ENCODE measurements at places on chromosomes 5 and 9.

- no peak for DNase-seq
Observed at GRCh38 chr5:136089791-136090190, 42.9 kb upstream of the SMAD5 start.

DNA sequence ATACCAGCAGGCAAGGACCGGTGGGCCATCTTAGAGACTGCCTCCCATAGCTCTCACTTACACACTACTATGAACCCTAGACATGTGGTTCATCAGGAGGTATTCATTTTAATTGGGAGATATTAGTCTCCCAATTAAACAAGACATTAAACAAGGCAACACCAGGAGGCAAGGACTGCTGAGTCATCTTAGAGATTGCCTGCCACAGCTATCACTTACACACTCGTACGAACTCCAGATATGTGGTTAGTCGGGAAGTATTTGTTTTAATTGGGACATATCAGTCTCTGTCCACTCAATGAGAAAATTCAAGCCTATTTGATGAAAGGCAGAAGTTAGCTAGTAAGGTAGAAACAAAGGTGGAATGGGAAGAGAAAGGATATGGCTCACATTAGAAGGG is 343.9 kb downstream of the NFIB start:
- DNase-seq, result no peak

DNA sequence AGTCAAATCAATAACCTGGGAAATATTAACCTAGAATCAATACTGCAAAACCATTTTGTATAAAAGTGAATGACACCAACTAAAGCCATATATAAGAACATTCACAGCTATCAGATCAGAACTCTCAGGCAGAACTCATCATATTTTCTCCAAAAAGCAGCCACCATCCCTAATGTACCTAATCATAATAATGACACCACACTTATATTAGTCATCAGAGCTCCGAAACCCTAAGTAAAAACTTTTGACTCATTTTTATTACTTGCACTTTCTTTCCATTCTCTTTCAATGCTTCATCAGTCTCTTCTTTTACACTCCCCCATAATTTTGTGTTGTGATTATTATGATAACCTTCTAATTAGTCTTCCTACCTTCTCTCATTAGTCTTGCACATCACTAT is 45.3 kb downstream of the INSL6 start:
- no peak for DNase-seq

GRCh38 chr9:135698767-135699166 is 514 bp downstream of the SOHLH1 start:
- DNase-seq, result no peak

DNA sequence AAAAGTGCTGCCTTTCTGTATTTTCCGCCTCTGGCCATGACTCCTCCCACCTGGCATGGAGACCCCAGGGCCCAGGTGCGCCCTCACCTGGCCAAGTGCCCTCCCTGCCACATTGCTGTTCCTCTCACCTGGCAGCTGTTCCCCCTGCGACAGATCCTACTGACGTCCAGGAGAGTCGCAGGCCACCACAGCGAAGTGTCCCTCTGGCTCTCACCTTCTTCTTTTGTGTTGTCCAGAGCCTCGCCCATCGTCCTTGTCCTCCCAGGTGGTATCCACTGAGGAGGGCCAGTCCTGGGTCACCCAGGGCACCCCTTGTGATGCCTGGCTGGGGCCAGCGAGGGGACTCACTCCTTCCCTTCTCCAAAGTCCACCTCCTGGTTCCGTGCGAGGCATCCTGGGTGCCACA is 2.6 kb downstream of the NKD2 start:
- no peak for DNase-seq

- no peak for DNase-seq
Observed at GRCh38 chr5:154444556-154445421, 1.0 kb upstream of the SAP30L start.

- DNase-seq, result peak; percentile 64
Observed at GRCh38 chr5:52743970-52744369, 43.7 kb upstream of the ITGA1 start.

DNA sequence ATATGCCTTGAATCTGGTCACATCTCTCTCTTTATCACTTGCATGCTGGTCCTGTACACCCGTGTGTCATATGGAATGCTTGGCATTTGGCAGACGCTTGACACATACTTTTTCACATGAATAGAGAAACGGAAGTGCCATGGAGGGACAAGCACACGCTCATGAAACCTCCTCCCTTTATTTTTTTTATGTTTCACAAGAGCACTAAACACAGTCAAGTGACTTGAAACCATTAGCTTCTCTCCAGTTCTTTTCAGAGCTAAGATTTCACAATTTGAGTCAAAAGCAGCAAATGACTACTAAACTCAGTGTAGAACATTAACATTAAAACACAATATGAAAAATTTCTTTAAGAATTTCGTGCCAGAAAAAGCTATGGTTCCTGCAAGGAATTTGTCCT is 151.1 kb downstream of the DOCK2 start:
- DNase-seq, result peak; percentile 77

DNA sequence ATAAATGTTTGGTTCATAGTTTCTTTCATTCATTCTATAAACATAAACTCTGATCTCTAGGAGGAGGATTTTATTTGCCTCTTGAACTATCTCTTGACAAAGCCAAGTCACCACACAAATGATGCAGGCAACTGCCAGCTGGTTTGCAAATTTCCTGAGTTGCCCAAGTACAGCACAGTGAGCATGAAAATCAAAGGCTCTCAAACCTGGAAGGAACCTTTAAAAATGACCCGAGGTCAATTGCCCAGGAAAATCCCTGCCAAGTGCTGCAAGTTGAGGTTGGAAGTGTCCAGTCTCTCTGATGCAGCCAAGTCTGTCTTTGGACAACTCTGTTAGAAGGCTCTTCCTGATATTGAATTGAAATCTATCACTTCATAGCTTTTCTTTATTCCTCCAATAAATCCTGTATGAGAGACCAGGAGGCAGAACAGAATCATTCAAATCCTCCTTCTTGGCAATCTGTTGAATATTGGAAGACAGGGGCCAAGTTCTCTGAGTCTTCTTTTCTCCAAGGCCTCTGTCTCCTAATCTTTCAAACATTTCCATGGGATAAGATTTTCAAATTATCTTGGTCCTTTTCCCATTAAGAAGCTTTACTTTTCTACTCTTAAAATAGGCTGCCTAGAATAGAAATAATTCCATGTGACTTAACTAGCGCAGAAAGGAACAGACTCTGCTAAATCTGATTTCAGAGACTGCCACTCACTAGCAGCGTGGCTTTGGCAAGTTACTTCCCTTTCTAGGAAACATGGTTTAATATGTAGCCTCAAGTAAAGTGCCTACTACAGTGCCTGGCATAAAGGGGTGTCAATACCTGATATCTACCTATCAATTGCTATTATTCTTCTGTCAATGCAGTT is 159.2 kb downstream of the SNX18 start:
- DNase-seq, result no peak

GRCh38 chr5:177071666-177072385 is 14.9 kb upstream of the FGFR4 start:
- DNase-seq, result peak; percentile 80

- DNase-seq, result no peak
Observed at GRCh38 chr5:88393042-88393441, 124.4 kb upstream of the TMEM161B start.

DNA sequence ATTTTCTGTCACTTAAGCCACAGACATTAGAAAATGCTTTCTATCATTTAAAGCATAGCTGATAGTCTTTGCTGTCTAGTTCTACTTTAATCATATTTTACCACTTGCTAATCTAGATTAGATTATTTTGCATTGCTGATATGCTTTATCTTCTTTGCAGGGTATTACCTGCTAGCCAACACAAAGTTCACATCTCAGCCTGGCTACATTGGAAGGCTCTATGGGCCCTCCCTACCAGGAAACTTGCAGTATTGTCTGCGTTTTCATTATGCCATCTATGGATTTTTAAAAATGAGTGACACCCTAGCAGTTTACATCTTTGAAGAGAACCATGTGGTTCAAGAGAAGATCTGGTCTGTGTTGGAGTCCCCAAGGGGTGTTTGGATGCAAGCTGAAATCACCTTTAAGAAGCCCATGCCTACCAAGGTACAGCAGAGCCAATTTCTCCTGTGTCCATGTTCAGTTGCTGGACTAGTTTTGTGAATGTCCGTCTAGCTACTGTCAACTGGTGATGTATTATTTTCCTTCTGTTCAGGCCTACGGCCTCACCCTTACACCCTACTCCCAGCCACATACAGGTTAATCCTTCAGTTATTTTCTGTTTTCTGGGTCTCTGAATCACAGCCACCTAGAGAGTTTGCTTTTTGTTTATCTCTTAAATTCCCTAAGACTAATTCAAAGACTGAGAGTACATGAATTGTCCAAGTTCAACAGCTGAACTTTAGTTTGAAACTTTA is 99.9 kb downstream of the MAMDC2 start:
- DNase-seq, result no peak

GRCh38 chr9:78927099-78927940 is 630.4 kb downstream of the PSAT1 start:
- no peak for DNase-seq

- no peak for DNase-seq
Observed at GRCh38 chr5:164188733-164189148, 683.3 kb downstream of the MAT2B start.

DNA sequence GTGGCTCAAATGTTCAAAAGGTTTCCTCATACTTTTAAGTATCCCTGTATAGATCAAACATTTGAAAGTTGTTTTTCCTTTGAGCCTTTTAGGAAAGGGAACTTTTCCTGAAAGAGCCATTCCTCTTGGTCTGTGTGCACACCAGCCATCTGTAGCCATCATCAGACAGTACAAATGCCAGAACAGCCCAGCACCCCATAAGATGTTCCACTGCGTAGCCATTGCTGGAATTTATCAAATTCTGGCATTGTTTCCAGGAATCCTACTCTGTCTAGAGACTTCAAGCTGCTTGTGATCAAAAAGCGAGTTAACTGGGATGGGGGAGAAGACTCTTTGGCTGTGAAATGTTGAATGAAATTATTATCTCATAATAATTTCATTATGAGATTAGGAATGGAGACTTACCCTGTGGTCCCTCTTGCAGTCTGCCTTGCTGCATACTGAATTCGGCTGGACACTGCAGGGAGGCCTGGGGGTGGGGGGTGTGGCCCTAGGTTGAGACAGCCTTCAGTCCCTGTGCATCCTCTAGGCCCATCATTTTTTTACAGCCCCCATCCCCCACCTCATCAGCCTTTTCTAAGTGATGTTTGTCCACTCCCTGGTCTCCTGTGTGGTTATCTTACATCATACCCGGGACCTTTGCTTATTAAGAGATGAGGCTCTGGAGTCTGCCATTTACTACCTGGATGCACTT is 99.8 kb downstream of the RALGPS1 start:
- peak; percentile 66 for DNase-seq

- DNase-seq, result no peak
Observed at GRCh38 chr5:57651127-57651526, 168.5 kb upstream of the ACTBL2 start.

- DNase-seq, result no peak
Observed at GRCh38 chr9:16013366-16013765, 460.5 kb downstream of the CCDC171 start.

GRCh38 chr5:176820937-176821336 is 10.6 kb downstream of the UNC5A start:
- DNase-seq, result no peak

GRCh38 chr5:129496421-129496820 is 36.3 kb downstream of the ADAMTS19 start:
- no peak for DNase-seq

DNA sequence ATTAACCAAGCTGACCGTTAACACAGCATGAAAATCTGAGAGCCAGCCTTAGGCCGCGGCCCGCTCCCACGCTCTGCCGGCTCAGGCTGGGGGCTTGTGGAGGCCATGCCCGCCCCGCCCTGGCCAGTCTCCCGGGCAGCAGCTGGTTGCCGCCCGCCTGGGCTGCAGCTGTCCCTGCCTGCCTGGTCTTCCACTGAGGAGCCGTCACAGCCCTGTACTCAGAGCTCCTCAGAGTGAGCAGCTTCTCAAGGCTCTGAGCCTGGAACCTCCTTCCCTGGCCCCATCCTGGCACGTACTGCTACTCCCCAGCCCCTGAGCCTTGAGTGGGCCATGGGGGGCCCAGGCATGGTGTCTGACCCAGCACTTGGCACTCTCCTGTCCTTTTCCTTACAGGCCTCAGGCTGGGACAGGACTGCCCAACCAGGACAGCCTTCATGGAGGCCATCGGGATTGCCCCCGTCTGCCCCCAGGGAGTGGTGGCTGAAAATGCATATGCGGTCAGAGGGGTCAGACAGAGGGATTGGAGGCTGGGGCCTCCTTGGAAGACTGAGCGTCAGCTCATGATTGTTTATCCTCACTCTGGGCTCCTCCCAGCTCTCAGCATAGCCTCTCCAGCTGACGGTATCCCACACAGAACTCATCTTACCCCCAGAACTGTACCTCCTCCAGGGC is 11.9 kb downstream of the FGFR4 start:
- no peak for DNase-seq

DNA sequence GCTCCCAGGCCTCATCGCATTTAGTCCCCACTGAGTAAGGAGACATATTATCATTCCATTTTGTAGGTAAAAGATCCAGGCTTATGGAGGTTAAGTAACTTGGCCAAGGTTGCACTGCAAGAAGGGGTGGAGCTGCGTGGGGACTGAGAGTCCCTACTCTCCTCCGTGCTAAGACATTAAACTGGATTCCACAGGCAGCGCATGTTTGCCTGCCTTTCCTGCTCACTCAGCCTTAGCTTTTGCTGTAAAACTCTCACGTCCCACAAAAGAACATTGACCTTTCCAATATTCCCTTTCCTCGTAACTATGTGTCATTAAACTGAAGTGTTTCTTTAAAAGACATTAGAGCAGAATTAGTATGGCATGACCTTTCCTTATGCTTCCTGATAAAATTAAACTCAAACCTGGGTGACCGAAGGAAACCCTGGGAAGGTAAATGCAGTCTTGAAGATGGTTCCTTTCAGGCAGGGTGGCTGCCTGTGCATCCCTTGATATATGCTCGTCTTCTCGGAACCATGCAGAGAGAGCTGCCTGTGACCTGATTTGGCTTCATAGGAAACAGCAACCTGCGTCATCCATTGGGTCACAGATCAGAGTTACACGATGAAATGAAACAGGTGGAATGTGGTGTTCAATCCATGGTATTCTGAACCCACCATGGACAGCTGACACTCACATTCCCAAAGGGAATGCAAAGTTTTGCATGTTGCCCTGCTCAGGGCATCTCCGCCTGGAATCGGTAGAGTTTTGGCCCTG is 85.9 kb downstream of the TMEM252 start:
- no peak for DNase-seq

- peak; percentile 68 for DNase-seq
Observed at GRCh38 chr5:138953387-138954256, 78.5 kb upstream of the LRRTM2 start.

DNA sequence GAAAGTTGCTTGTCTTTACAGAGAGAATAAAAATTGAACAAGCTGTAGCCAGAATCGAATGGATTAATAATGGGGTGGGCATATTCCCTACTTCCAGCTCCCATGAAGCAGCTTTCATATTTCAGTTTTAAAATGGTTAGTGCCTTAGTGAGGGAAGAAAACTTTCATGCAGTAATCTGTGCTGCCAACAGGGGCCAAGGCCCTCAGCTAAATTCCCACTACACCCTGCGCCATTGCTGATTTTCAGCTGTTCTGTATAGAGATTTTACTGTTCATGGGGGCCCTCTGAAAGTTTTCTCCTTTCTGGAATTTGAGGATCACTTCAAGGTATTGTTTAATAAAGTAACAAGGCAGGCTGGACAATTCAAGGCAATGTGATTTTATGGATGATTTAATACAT is 58.2 kb downstream of the CAST start:
- no peak for DNase-seq

- no peak for DNase-seq
Observed at GRCh38 chr5:172605466-172605865, 35.6 kb upstream of the NEURL1B start.
